Tibial nerve (tissue), 4 donors: ENCODE measurements at places on chromosomes 1 and 21. TPM values are rescaled to one million over a fixed set of nuclear protein-coding genes. Genes with fewer than 3 reads are reported as not detected.

The FCN3 gene
- 8.7 TPM for total RNA-seq

- H3K4me3 ChIP-seq, result no peak overlapping the region
- no peak overlapping the region for H3K27ac ChIP-seq
- no peaks in the 10 kb centered on the region for H3K36me3 ChIP-seq
- no peak for DNase-seq
- H3K4me1 ChIP-seq, result no peaks in the 10 kb centered on the region
- no peaks in the 10 kb centered on the region for H3K27me3 ChIP-seq
Measured at GRCh38 chr1:209945377-209945776, 7.4 kb downstream of the SYT14 start.

DNA sequence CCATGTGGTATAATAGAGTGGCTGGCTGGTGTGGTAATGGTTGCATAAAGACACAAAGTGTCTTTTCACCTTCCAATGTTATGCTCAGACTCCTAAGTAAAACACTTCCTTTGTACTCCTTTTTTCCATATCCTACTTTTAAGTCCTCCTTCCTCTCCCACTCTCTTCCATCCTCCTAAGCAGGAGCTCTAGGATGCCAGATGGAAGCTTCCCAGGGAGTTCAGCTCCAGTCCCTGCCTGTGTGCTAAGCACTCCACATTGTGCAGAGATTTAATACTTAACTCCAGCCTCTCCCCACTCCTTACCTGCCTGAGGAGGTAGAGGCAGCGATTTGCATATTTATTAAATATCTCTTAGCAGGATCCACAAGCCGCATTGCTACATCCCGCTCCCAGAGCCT is 60.5 kb upstream of the IGSF21 start:
- no peaks in the 10 kb centered on the region for H3K4me1 ChIP-seq
- DNase-seq, result no peak

GRCh38 chr21:32653326-32653901 is 41.2 kb upstream of the CFAP298 start:
- no peak overlapping the region for H3K27ac ChIP-seq
- H3K27me3 ChIP-seq, result no peaks in the 10 kb centered on the region
- no peaks in the 10 kb centered on the region for H3K36me3 ChIP-seq

- H3K27me3 ChIP-seq, result no peaks in the 10 kb centered on the region
- H3K4me3 ChIP-seq, result no peak overlapping the region
- H3K4me1 ChIP-seq, result no peaks in the 10 kb centered on the region
- H3K27ac ChIP-seq, result peak overlapping the region; percentile 13
- DNase-seq, result no peak
Measured at GRCh38 chr1:178594133-178594532, 81.2 kb downstream of the TEX35 start.

The DIO1 gene
- not detected for total RNA-seq

DNA sequence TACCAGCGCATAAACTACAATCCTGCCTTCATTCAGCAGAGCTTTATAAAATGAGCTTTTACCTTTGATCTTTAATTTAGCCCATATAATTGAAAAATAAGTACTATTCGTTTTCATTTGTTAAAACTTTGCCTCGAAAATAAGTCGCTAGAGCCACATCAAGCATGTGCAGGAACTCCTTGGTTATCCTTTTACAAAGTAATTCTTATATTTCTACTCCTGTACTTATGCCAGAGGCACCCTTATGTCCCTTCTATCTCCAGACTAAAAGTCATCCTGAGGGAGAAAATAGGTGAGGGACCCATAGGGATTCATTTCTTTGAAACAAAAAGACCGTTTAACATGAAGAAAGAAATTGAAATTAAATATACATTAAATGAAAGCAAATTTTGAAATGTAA is 278.2 kb upstream of the C1orf105 start:
- H3K27me3 ChIP-seq, result no peaks in the 10 kb centered on the region
- peak overlapping the region; percentile 69 for H3K27ac ChIP-seq
- peak overlapping the region; percentile 7 for H3K4me3 ChIP-seq
- peaks cover 13% of the 10 kb centered on the region for H3K4me1 ChIP-seq

The AADACL3 gene
- total RNA-seq, result not detected

DNA sequence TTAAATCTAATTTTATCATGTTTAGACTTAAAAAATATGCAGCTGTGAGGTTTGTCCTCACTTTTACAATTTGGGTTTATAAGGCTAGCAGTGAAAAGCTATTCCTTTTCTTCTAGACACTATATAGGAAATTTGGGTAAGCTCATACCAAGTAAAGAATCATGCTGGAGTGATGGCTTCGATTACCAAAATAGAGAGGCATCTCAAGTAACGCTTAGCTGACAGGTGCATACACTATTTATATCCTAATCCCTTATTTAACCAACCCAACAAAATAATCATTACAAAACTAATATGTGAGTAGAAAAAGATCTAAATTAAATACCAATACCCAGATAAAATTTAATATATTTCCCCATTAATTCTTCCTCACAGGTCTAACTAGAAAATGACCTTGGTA is 193.2 kb downstream of the LHX8 start:
- no peaks in the 10 kb centered on the region for H3K36me3 ChIP-seq
- no peak overlapping the region for H3K4me3 ChIP-seq
- no peaks in the 10 kb centered on the region for H3K27me3 ChIP-seq
- H3K4me1 ChIP-seq, result no peaks in the 10 kb centered on the region
- H3K27ac ChIP-seq, result no peak overlapping the region
- DNase-seq, result no peak

- H3K4me3 ChIP-seq, result no peak overlapping the region
- H3K27me3 ChIP-seq, result peaks cover 6% of the 10 kb centered on the region
- no peaks in the 10 kb centered on the region for H3K36me3 ChIP-seq
- no peaks in the 10 kb centered on the region for H3K4me1 ChIP-seq
- DNase-seq, result peak; percentile 4
Measured at GRCh38 chr1:2601721-2602303, 15.2 kb downstream of the PRXL2B start.

DNA sequence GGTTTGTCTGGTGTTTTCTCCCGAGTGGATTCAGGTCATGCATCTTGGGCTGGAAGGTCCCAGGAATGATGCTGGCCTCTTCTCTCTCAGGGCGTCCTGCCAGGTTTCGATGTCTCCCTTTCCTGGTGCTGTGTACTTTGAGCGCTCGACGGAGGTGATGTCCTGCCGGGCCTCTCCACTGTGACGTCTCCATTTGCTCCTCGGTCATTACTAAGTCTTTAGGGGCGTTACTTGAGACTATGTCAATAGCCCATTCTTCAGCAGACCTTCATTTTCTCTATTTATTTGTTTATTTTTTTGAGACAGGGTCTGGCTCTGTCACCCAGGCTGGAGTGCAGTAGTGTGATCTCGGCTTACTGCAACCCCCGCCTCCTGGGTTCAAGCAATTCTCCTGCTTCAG is 37.2 kb upstream of the TNFRSF1B start:
- H3K27ac ChIP-seq, result no peak overlapping the region
- DNase-seq, result no peak
- no peaks in the 10 kb centered on the region for H3K27me3 ChIP-seq
- H3K36me3 ChIP-seq, result no peaks in the 10 kb centered on the region
- peaks cover 18% of the 10 kb centered on the region for H3K4me1 ChIP-seq

DNA sequence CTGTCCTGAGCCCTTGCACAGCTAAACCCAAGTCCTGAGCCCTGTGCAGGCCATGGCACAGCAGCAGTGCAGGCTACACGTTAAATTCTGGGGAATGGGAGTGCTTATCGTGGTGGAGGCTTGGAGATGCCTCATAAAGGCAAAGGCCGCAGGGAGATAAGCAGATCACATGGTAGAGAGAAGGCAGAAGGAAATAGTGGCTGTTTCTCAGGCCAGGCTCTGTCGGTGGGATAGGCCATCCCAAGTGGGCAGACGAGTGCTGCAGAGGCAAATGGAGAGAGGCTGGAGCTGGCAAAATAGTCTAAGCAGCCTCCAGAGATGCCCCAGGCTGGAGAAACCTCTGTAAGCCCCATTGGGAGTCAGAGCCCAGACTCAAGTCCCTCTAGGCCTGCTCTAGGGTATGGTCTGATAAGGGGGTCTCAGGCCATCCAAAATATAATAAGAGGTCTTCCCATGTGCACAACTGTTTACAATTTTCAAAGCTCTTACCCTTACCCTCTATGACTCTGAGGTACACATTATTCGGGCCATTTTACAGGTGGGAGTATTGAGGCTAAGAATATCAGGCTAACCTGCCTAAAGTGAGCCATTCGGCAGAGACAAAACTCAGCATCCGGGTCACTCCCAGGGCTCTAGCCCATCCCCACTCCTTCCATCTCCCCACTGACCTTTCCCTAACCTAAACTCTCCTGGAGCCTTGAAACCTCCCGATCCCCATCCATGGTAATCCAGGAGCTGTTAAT is 79.6 kb downstream of the NKAIN1 start:
- no peaks in the 10 kb centered on the region for H3K36me3 ChIP-seq
- H3K27ac ChIP-seq, result no peak overlapping the region
- no peak for DNase-seq
- H3K4me1 ChIP-seq, result peaks cover 9% of the 10 kb centered on the region
- H3K4me3 ChIP-seq, result no peak overlapping the region

- no peaks in the 10 kb centered on the region for H3K27me3 ChIP-seq
- H3K4me1 ChIP-seq, result no peaks in the 10 kb centered on the region
- no peaks in the 10 kb centered on the region for H3K36me3 ChIP-seq
- no peak overlapping the region for H3K4me3 ChIP-seq
- H3K27ac ChIP-seq, result no peak overlapping the region
- no peak for DNase-seq
Measured at GRCh38 chr1:14666962-14667650, 68.6 kb downstream of the KAZN start.

DNA sequence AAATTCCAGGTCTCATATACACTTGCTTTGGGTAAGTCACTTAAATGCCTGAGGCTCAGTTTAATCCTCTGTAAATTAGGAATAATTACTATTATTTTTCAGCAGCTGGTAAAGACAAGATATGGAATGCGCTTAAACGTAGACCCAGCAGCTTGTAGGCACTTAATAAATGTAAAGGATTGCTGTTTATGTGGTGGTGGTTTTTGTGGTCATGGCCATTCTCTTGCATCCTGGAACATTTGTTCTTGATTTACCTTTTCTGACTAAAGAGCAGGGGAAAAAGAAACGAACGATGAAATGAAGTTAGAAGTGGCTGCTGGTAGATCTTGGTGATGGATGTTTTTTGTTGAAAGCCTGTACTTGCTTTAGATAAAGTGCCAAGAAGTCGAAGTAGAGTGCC is 195.0 kb upstream of the FOXD3 start:
- no peak overlapping the region for H3K27ac ChIP-seq
- H3K4me1 ChIP-seq, result peaks cover 48% of the 10 kb centered on the region
- no peaks in the 10 kb centered on the region for H3K36me3 ChIP-seq
- H3K27me3 ChIP-seq, result no peaks in the 10 kb centered on the region

The CRNN gene
- not detected for total RNA-seq

The SH2D1B gene
- total RNA-seq, result not detected

The FMO3 gene
- 2.3 TPM for total RNA-seq

DNA sequence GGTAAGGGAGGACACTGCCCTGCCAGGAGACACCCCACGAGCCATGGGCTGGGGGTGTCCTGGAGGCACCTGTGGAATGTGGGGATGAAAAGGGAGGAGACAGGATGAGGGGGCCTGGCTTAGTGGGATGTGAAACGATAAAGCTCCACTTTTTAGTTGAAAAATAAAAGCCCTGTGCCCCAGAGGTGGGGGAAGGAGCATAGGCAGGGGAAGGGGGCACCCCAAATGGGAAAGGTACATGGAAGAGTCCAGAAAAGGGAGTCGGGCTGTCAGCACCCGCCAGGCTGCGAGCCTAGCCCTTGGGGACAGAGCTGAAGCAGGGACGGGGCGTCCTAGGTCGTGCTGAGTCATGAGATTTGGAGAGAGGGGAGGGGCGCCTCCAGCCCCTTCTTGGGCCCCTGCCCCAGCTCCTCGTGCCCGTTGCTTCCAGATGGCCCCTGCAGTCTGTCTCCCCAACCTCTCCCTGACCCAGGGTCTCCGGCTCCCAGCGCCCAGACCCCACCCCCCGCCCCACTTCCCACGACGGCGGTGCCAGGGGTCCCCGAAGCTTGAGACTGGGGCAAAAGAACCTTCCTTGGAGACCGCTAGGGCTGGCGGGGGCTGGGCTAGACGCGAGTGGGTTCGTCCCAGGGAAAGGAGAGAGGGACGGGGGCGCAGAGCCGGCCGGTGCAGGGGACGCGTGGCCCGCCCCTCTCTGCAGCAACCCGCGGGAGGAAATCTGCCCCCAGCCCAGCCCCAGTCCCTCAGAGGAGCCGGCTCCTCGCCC is 795 bp downstream of the SYT2 start:
- peaks cover 2% of the 10 kb centered on the region for H3K27me3 ChIP-seq
- no peaks in the 10 kb centered on the region for H3K36me3 ChIP-seq
- no peak overlapping the region for H3K4me3 ChIP-seq
- peaks cover 12% of the 10 kb centered on the region for H3K4me1 ChIP-seq

The THEM5 gene
- total RNA-seq, result not detected

The AQP10 gene
- not detected for total RNA-seq

The OR2M3 gene
- total RNA-seq, result not detected

The GATAD2B gene
- total RNA-seq, result 16.8 TPM
